ENCODE measurements at places on chromosomes 2 and 18. TPM values are rescaled to one million over a fixed set of nuclear protein-coding genes. Genes with fewer than 3 reads are reported as not detected.

DNER gene
- 2.9 TPM for total RNA-seq

USP14 gene
- total RNA-seq: 21.8 TPM

LCT gene
- total RNA-seq: not detected

- no peak overlapping the region for H3K4me3 ChIP-seq
- H3K27me3 ChIP-seq: no peaks in the 10 kb centered on the region
- no peak overlapping the region for H3K27ac ChIP-seq
- H3K36me3 ChIP-seq: no peaks in the 10 kb centered on the region
- DNase-seq: no peak
These were observed 1104.0 kb upstream of the PIK3C3 start for GRCh38 chr18:40851014-40851429.

GRCh38 chr18:75123113-75123512 is 85.8 kb downstream of the PTGR3 start:
- H3K4me1 ChIP-seq: no peaks in the 10 kb centered on the region
- H3K4me3 ChIP-seq: no peak overlapping the region
- no peaks in the 10 kb centered on the region for H3K36me3 ChIP-seq
- no peaks in the 10 kb centered on the region for H3K27me3 ChIP-seq
- no peak for DNase-seq

- no peaks in the 10 kb centered on the region for H3K27me3 ChIP-seq
- H3K4me1 ChIP-seq: peaks cover 6% of the 10 kb centered on the region
- H3K4me3 ChIP-seq: no peak overlapping the region
- H3K27ac ChIP-seq: no peak overlapping the region
- no peak for DNase-seq
These were observed 145.7 kb downstream of the ZEB2 start for GRCh38 chr2:144374163-144374661.

DNA sequence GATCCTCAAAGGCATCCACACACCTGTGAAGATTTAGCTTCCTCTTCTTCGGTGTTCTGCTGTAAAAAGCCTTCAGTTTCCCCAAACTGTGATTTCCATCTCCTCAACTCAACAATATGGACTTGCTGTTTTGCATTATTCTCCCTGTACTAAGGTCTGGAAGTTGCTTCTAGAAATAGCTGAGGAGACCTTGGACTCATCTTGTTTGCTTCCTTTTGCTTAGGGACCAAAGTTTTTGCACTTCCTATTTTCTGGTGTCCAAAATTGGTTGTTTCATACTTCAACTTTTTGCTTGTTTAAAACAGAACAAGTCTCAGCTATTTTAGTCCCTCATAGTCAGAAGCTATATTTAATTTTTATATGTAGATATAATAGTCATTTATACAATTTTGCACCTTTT is 201.9 kb upstream of the COPS8 start:
- H3K36me3 ChIP-seq: no peaks in the 10 kb centered on the region
- H3K4me3 ChIP-seq: no peak overlapping the region
- peaks cover 12% of the 10 kb centered on the region for H3K4me1 ChIP-seq
- no peaks in the 10 kb centered on the region for H3K27me3 ChIP-seq

GRCh38 chr2:20771299-20771698 is 51.6 kb downstream of the LDAH start:
- H3K27ac ChIP-seq: no peak overlapping the region
- no peak for DNase-seq
- H3K36me3 ChIP-seq: no peaks in the 10 kb centered on the region

GRCh38 chr2:207371877-207372276 is 157.9 kb upstream of the CREB1 start:
- DNase-seq: no peak
- no peak overlapping the region for H3K4me3 ChIP-seq
- no peaks in the 10 kb centered on the region for H3K27me3 ChIP-seq
- H3K4me1 ChIP-seq: no peaks in the 10 kb centered on the region
- H3K27ac ChIP-seq: no peak overlapping the region

Measured in esophagus muscularis mucosa (tissue), 4 donors.